ENCODE measurements at places on chromosomes 5 and 9. TPM values are rescaled to one million over a fixed set of nuclear protein-coding genes. Genes with fewer than 3 reads are reported as not detected.

LIX1 gene
- total RNA-seq, result not detected

SNCAIP gene
- total RNA-seq, result 1.4 TPM

DEPDC1B gene
- 0.30 TPM for total RNA-seq

ZFP37 gene
- 1.0 TPM for total RNA-seq

SLC6A3 gene
- not detected for total RNA-seq

TMEFF1 gene
- not detected for total RNA-seq

SPRY4 gene
- 10.2 TPM for total RNA-seq

NREP gene
- 27.5 TPM for total RNA-seq

BHMT2 gene
- 7.9 TPM for total RNA-seq

RGS7BP gene
- total RNA-seq, result 3.6 TPM

SEC61B gene
- 39.8 TPM for total RNA-seq

BNC2 gene
- total RNA-seq, result 3.5 TPM

ARL14EPL gene
- not detected for total RNA-seq

NDUFS6 gene
- total RNA-seq, result 122 TPM

DPH7 gene
- total RNA-seq, result 18.0 TPM

ZNF454 gene
- 2.6 TPM for total RNA-seq

UNC13B gene
- 21.6 TPM for total RNA-seq

DMRT2 gene
- total RNA-seq, result not detected

TNC gene
- total RNA-seq, result 3.4 TPM

EMB gene
- total RNA-seq, result 16.6 TPM

TAF11L6 gene
- not detected for total RNA-seq

C8G gene
- 3.6 TPM for total RNA-seq

AMBP gene
- total RNA-seq, result not detected

ANKRD31 gene
- 0.11 TPM for total RNA-seq

WDR31 gene
- total RNA-seq, result 12.4 TPM

TRPM6 gene
- 0.30 TPM for total RNA-seq

IFNA13 gene
- not detected for total RNA-seq

CDC14B gene
- total RNA-seq, result 26.4 TPM

ANKRD18B gene
- total RNA-seq, result not detected

COL5A1 gene
- total RNA-seq, result 13.9 TPM

CD72 gene
- total RNA-seq, result 0.63 TPM

Data from left ventricle myocardium inferior (tissue), 1 donor.